Stimulated activated CD4-positive, alpha-beta T cell treated with anti-CD3 and anti-CD28 coated beads, Interleukin-1b, Interleukin-23, amount 100 ng/mL, for 1 hour (primary cell): ENCODE measurements at places on chromosomes 13 and 19.

GRCh38 chr13:69882451-69882850 is 225.2 kb upstream of the ATXN8OS start:
- no peak for DNase-seq

DNA sequence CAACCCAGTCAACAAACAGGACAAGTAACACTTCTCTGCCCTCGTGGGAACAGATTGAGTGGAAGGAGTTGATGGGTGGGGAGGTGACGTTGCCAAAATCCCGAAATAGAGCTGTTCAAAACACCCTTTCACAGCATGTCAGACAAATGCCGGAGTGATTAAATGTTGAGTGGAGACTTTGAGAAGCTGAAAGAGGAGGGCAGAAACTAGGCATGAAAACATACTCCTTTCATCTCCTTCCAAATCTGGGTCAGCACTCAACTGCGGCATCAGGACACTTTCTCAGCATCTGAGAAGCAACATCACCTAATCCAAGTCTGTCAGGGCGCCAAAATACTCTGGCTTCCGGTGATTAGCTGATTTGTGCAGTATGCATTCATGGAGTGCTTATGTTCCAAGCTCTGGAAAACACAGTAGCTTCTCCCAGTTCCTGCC is 51.5 kb upstream of the MRI1 start:
- no peak for DNase-seq

DNA sequence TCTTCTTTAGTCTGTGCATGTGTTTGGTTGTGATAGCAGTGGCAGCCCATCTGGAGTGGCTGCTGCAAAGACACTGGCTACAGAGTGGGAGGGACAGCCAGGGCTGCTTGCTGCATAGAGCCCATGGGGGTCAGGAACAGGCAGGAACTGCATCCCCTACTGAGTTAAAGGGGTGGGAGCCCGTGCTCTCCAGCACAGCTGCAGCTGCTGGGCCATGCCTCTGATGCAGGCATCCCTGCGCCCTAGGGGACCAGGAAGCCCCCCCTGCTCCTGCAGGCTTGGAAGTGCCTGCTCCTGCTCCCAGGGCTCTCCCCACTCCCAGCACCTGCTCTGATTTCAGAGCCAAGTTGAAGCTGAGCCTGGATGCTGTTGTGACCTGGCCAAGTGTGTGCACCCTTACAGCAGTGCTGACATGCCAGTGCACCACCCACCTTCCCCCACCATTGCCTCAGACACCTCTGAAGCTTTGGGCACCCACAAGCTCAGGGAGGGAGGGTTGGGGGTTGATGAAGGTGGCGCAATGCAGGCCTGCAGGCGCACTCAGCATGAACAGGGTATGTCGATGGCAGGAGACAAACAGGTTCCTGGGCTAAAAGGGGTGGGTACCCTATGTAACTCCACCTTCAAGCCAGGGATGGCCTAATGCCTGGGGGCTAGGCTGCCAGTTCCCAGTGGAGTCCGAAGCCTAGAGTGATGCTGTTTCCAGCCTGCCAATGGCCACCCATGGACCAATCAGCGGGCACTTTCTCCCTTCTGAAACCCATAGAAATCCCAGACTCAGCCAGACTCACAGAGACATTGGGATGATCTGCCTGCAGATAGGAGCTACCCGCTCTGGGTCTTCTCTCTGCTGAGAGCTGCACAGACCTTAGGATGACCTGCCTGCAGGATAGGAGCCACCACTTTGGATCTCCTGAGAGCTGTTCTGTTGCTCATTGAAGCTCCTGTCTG is 919.9 kb upstream of the MIR17HG start:
- DNase-seq, result no peak

- DNase-seq, result no peak
These were observed 98.8 kb downstream of the ING1 start for GRCh38 chr13:110812121-110812868.

DNA sequence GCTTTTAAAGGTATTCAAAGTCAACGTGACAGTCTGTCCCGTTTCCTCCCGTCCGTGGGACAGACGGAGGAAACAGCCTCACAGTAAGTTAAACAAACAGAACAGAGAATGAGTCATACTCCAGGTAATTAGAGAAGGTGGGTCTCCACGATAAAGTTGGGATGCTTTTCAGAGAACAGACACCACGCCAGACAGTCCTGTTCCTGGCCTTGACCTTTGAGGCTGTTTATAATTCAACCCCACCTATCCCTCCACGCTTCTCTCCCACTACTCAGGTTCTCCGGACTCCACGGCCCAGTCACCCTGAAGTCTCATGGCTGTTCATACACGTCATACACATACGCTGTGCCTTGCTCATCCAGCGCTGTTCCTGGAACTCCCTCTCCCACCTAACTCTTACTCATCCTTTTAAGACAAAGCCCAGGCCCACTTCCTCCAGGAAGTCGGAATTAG is 42.5 kb downstream of the ARHGEF18 start:
- no peak for DNase-seq

DNA sequence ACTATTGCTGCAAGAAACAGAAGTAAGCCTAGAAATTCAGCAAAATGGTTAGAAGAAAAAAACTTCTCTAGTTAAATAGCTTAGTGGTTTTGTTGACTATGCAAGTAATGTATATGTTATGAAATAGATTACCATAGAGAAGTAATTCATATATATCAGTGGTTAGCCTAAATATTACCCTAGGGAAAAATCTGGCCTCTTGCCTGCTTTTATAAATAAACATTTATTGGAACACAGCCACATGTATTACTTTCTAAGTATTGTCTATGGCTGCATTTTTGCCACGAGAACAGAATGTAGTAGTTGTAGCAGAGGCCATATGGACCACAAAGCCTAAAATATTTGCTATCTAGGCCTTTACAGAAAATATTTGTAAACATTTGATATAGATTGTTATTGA is 1471.7 kb upstream of the PRR20A start:
- no peak for DNase-seq

DNA sequence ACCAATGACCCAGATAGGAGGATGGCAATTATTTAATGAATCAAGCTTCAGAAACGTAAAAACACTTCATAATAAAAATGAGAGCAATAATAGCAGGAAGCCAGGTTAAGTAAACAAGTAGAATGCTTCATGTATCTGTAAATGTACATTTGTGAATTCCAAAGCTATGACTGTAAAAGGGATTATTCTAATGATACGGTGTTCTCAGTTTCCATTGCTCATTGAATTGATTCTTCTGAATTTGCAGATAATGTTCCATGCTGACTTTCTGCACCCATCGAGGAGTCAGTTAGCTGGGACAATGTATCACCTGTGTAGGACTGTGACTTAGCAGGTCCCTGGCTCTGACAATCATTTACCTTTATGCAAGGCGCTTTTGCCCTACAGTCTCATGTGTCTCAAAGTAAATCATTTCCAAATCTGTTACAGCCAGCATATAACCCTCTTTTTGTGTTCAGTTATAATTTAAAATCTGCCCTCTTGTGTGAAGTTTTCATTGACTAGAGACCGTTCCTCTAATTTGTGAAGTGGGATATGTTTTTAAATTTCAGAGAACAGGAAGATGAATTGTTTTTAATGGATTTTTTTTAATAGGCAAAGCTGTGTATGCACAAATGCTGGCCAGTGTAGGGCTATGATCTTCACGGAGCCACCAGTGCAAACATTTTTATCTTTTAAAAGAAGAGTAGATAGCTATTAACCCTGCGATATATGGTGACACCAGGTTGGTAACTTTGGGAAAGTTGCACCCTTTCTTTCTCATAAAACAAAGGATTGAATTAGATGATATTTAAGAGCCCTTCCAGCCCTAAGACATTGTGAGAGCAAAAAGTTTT is 267.1 kb downstream of the KLF5 start:
- no peak for DNase-seq
